ENCODE measurements at places on chromosomes 16 and 17. TPM values are rescaled to one million over a fixed set of nuclear protein-coding genes. Genes with fewer than 3 reads are reported as not detected.

DNA sequence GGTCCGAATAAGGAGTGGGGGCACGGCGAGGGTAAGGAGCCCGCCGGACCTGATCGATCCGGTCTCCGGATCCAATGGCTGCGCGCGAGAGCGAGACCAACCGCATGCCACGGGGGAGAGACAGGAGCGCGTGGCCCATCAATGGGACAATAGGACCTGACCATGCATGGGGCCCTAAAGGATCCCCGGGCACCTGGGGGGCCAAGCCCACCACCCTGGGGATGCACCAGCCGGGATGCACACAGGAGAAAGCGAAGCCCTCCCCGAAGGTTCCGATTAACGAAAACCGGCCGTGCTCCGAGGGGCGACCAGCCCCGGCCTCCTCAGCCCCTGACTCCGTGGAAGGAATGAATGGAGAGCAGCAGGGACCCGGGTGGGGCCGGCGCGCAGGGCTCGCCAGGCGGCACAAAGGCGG lies 525 bp downstream of the JPT1 start:
- peak; percentile 35 for DNase-seq

GRCh38 chr17:57249520-57249919 lies 6.8 kb upstream of the MSI2 start:
- no peak for DNase-seq

GRCh38 chr16:21033704-21034103 lies 116.9 kb downstream of the DNAH3 start:
- DNase-seq, result no peak

The HES7 gene
- 0.72 TPM for polyA plus RNA-seq

DNA sequence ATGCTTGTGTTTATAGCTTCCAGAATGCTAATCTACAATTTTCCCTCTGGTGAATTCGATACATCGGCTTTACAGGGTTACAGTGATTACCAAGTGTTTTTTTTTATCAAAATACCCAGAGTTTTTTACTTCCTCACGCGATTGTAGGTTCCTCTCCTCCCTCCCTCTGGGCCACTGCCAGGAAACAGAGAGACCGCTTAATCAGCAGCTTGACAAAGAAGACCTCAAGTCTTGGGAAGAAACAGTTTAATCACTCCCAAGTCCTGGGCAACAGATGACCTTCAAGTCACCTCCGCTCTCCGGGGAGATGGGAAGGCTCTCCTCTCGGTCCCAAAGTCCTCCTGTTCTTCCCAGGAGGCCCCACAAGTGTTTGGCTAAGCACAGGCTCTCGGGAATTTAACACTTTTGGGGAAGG lies 23.5 kb downstream of the SMTNL2 start:
- no peak for DNase-seq

DNA sequence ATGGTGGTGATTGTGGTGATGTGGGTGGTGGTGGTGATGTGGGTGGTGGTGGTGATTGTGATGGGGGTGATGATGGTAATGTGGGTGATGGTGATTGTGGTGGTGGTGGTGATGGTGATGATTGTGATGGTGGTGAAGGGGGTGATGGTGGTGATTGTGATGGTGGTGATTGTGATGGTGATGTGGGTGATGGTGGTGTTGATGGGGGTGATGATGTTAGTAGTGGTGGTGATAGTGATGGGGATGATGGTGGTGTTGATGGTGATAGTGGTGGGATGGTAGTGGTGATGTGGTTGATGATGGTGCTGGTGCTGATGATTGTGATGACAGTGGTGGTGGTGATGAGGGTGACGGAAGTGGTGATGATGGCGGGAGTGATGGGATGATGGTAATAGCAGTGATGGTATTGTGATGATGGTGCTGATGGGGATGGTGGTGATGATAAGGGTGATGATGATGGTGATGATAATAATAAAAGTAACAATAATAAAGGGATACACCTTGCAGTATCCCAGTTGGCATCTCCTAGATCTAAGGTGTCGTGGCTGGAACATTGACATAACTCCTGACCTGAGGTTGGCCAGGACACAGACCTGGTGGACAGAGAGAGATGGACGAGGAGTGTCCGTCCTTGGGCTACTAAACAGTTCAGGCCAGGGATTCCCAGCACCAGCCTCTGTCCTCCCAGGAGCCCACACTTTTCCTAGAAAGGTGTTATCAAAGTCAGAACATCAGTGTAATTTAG lies 344.5 kb downstream of the SEC14L1 start:
- DNase-seq, result no peak

- DNase-seq, result no peak
These were observed 48.1 kb downstream of the BEAN1 start for GRCh38 chr16:66475232-66475631.

The MYOCD gene
- polyA plus RNA-seq, result 7.1 TPM

GRCh38 chr17:78197147-78197832 lies 10.1 kb downstream of the AFMID start:
- no peak for DNase-seq

The CDK5R1 gene
- 3.0 TPM for polyA plus RNA-seq

- no peak for DNase-seq
These were observed 21.3 kb upstream of the SALL1 start for GRCh38 chr16:51172368-51172767.

GRCh38 chr17:65204001-65204400 lies 66.8 kb downstream of the RGS9 start:
- DNase-seq, result no peak

The ABCA6 gene
- polyA plus RNA-seq, result not detected

DNA sequence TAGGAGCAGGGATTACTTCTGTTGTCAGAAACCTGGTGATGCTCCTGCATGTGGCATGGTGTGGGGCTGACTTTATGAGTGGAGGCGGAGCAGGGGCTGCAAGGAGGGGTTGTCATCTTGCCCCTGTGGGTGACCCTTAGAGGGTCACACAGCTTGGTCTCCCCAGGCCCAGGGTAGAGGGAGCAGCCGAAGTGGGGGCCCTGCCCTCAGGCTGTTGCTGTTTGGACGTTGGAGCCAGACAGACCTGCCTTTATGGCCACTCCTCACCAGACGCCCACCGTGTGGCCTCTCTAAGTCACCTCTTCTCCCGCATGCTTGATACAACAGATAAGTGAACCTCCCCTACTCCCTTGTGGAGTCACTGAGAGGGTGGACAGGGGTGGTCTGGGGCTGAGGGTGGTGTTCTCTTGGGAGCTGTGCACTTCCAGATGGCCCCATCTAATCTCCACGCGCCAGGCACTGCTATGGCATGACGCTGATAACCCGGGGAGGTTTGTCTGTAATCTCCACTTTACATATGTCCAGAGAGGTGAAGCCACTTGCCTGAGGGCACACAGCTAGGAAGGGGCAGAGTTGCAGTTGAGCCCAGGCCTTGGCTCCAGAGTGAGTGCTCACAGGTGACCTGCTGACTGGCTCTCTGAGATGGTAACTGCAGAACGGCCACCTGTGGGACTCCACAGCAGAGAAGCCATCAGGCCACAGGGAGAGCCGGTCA lies 10.0 kb downstream of the MAP2K3 start:
- DNase-seq, result no peak

GRCh38 chr17:39461926-39462569 lies 762 bp downstream of the CDK12 start:
- no peak for DNase-seq

- peak; percentile 49 for DNase-seq
These were observed at the start of gene GJC1 for GRCh38 chr17:44829523-44830358. Gene GJC1, minus strand, starts transcription at chr17:44830287. Its CDS starts 24,470 bp downstream, at chr17:44805817.

The FNDC8 gene
- not detected for polyA plus RNA-seq

DNA sequence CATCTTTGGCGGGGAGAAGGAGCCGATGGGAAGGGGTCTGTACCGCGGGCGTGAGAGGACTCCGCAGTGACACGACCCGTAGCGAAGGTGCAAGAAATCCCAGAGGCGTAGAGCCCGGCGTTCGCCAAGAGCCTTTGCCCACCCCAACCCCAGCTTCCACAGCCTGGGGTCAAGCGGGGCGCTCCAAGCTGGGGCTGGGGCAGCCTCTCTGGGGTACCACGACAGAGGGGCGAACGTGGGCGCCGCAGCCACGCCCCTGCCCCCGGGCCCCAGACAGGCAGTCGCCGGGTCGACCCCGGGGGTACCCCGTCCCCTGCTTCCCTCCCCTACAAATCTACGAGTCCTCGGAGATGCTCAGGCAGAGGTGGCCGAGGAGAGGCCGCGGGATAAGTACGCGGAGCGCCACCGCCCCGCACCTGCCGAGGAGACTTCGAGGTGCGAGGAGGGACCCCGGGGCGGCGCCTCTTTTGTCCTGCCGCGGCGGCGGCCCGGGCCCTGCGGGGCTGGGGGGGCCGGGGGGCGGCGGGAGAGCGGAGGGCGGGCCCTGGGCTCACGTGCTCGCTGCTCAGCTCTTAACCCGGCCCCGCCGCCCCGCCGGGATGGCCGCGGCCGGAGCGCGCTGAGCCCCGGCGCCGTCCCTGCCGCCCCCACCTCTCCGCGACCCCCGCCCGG lies at the start of gene ADAM11:
ADAM11 (plus strand) TSS at position 575 of the 672 bp plus-strand sequence. CDS start 212 bp downstream, outside the sequence.
- DNase-seq, result no peak

The CCL8 gene
- polyA plus RNA-seq, result not detected

GRCh38 chr16:8572919-8573724 lies 17.2 kb downstream of the TMEM114 start:
- DNase-seq, result peak; percentile 53

The DLX4 gene
- 2.8 TPM for polyA plus RNA-seq

The KRTAP4-1 gene
- not detected for polyA plus RNA-seq

DNA sequence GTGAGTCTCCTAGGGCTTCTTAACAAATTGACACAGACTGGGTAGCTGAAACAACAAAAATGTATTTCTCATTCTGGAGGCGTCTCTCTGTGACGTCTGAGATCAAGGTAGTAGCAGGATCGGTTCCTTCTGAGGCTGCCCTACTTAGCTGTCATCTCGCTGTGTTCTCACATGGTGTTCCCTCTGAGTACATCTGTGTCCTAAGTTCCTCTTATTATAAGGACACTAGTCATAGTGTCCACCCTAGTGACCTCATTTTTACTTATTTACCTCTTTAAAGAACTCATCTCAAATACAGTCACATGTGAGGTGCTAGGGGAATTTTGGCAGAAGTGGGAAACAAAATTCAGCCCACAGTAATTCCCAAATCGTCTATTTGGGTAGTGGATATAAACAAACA lies 529.1 kb downstream of the NPIPA7 start:
- no peak for DNase-seq

- no peak for DNase-seq
These were observed 17.1 kb upstream of the VWA3A start for GRCh38 chr16:22075043-22075757.

- DNase-seq, result no peak
These were observed 24.1 kb downstream of the SERPINF1 start for GRCh38 chr17:1785930-1786329.

GRCh38 chr17:78441271-78441971 lies 63.0 kb downstream of the PGS1 start:
- DNase-seq, result no peak

The ARHGDIG gene
- polyA plus RNA-seq, result 1.4 TPM

- DNase-seq, result no peak
These were observed 185.1 kb downstream of the KIF2B start for GRCh38 chr17:54007855-54008254.

- DNase-seq, result no peak
These were observed 385.4 kb upstream of the RBFOX1 start for GRCh38 chr16:6947291-6947690.

DNA sequence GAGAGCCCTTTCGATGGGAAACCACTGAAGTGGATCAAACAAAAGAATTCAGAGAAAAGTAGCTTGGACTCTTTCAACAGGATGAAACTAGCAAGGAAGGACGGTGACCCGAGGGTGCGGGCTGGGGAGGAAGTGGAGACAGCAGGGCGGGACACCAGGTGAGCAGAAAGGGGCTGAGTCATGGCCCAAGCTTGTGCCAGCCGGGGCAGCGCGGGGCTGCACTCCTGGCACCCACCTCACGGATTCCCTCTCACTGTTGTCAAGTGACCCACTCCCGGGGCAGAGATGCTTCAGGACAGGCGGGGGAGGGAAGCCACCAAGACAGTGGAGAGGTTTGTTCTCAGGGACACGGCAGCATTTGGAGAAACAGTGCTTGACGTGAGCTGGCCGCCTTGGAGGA lies 10.7 kb upstream of the RNF222 start:
- peak; percentile 33 for DNase-seq

The HAP1 gene
- polyA plus RNA-seq, result 1.3 TPM

The SMIM36 gene
- not detected for polyA plus RNA-seq

- DNase-seq, result no peak
These were observed 73.0 kb downstream of the SEC14L1 start for GRCh38 chr17:77213778-77214132.

The CDH3 gene
- polyA plus RNA-seq, result 0.34 TPM

The KRT13 gene
- not detected for polyA plus RNA-seq

DNA sequence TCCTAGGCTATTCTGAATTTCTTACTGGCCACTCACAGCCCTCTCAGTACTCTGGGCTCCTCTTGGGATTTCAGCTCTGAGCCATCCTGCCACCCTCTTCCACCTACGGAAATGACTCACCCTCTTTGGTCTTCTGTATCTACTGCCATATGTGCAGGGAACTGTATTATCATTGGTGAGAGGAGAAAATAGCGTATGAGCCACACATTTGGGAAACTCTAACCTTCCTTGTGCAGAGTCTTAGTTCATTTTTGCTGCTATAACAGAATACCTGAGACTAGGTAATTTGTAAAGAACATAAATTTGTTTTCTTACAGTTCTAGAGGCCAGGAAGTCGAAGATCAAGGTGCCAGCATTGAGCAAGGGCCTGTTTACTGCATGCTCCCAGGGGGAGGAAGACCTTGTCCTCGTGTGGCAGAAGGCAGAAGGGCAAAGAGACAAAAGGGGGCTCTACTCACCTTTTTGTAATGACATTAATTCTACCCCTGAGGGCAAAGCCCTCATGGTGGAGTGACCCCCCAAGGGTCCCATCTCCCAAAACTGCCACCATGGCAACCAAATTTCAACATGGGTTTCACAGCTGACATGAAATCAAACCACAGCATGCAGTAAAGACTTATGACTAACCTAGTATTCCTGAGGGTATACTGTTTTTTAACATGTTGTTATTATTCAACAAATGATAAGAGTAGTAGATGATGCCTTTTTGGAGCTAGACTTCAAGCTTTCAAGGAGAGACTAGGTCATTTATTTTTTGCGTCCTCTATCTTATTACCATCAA lies 191.8 kb downstream of the PRKCA start:
- peak; percentile 82 for DNase-seq

- DNase-seq, result no peak
These were observed 18.8 kb downstream of the LLGL2 start for GRCh38 chr17:75544250-75544649.

The SLC12A3 gene
- not detected for polyA plus RNA-seq

- no peak for DNase-seq
These were observed 90.3 kb downstream of the C16orf95 start for GRCh38 chr16:87226926-87227295.

DNA sequence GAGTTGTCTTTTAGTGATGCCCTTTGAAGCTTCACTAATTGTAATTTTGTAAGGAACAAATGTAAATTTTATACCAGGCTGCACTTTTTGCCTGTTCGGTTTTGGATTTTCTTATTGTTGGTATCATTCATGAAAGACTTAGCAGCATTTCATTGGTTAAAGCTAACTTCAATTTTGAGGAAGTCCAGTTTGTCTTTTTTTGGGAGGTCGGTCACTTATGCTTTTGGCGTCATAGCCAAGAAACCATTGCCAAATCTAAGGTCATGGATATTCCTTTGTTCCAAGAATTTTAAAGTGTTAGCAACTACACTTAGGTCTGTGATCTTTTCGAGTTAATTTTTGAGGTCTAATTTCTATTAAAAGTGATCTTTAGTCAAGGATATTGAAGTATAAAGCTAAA lies 77.1 kb downstream of the PRKCA start:
- DNase-seq, result no peak
